ENCODE measurements at places on chromosomes 7 and 10.

DNA sequence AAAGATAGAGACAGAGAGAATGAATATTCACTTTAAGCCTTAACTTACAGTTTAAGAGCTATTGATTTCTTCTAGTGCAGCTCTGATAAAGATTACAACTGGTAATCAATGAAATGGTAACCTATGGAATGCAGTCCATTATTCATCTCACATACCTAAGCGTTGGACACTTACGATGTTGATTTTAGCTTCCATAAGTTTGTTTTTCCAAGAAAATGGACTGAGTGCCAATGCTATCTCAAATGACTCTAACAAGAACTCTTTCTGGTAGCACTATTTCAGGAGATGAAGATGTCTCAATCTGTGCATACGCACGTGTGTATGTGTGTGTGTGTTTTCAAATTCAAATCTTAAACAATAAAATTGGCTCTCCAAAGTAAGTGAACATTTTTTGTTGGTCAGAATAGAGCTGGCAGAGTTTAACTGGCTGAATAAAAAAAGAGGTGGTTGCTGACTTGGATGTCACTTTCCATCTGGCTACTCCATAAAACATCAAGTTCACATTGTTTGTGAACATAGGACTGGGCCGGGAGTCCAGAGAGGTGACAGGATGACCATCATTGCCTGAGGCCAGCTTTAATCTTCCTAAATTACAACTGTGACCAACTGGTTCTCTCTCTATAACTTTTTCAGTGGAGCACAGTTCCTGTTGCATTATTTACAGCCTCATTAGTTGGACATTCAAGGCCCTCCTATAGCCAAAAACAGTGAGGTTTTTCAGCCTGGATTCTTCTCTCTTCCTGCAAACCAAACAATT, 106.9 kb upstream of the CSTF2T start:
- DNase-seq = no peak

- no peak for DNase-seq
Measured at GRCh38 chr10:76302961-76303630, 871.7 kb downstream of the LRMDA start.

GRCh38 chr7:106231856-106232490, 52.8 kb downstream of the NAMPT start:
- no peak for DNase-seq

DNA sequence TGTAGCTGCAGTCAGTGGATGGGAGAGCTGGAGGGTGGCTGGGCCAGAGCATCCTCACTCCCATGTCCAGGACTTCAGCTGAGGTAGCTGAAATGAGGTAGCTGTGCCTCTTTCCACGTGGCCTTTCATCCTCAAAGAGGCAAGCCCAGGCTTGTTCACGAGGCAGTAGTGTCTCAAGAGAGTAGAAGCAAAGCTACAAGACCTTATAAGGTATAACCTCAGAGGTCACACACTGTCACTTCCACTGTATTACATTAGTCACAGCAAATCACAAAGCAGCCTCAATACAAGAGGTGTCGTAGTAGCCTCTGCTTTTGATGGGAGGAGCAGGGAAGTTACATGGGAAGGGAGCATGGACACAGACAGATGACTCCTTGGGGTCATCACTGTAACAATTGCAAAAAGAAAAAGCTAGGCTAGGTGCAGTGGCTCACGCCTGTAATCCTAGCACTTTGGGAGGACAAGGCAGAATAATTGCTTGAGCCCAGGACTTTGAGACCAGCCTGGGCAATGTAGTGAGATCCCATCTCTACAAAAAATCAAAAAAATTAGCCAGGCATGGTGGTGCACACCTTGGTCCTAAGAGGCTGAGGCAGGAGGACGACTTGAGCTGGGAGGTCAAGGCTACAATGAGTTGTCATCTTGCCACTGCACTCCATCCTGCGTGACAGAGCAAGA, 97.5 kb downstream of the SKIDA1 start:
- DNase-seq = no peak

All from Right ventricle myocardium superior (tissue), 1 donor.